ENCODE measurements at places on chromosomes 7 and 10. TPM values are rescaled to one million over a fixed set of nuclear protein-coding genes. Genes with fewer than 3 reads are reported as not detected.

GRCh38 chr10:117074621-117075020, 63.4 kb downstream of the VAX1 start:
- no peak for DNase-seq

DNA sequence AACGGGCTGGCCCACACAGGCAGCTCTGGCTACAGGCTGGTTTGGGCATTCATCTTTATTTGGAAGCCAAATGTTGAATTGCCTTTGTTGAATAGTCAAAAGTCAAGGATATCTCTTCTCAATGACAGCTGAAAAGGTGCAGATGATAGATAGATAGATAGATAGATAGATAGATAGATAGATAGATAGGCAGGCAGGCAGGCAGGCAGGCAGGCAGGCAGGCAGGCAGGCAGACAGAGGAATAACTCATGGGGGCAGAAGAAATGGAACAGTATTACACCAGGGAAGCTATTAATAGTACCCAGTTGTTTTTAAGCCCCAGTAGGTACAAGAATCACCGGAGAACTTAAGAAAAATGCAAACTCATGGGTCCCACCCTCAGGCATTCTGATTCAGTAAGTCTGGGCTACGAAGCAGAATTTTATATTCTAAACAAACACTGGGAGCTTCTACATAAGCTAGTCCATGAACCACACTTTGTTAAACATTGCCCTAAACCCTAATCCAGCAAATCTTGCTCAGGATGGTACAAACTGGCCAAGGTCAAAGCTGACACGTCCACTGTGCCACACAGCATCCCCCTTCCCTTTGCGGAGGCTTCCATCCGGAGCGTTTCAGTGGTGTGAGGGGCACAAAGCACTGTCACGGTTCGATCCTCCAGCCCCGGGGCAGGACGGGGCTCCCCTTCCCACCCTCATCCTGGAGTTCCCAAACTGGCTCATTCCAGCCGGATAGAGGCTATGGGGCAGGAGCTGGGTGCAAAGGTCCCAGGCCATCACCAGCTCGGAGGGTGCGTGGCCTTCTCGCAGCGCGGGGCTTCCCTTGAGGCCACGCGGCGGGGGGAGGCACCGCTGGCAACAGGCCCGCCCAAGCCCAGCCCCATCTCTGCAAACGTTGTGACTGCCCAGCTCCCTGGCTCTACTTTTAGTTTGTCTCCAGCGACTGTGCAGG, 6.7 kb downstream of the PRKAG2 start:
- no peak for DNase-seq

- no peak for DNase-seq
These were observed 608.4 kb upstream of the KCND2 start for GRCh38 chr7:119664601-119665000.

DNA sequence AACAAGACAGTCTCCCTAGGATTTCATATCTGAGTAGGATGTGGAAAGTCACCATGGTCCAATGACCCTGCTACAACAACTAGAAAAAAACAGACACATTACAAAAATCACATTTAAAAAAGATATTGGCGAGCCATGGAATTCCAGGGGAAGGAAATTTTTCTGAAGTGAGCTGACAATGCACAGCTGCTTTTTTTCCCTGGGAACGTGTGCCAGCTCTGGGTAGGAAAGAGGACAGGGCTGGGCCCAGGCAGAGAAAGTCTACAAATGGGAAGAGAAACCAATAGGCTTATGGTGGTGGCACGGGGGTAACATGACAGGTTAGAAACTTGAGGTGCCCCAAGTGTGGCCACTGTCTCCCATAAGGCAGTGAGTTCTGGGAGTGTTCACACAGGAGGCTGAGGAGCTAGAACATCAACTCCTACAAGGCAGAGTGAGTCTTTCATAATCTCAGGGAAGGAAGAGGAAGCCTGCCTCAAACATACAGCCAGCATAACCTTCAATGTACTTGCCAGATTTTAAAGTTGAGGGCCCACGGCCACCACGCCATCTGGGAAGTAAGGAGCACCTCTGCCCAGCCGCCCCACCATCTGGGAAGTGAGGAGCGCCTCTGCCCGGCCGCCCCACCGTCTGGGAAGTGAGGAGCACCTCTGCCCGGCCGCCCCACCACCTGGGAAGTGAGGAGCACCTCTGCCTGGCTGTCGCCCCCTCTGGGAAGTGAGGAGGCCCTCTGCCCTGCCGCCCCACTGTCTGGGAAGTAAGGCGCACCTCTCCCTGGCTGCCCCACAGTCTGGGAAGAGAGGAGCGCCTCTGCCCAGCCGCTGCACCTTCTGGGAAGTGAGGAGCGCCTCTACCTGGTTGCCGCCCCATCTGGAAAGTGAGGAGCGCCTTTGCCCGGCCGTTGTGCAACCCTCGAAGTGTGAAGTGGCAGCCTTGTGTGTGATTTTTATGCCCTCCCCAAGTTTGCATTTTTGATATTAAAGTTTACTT, 5.9 kb downstream of the FBXL13 start:
- DNase-seq: no peak

GRCh38 chr10:35208949-35209613, 82.4 kb downstream of the CREM start:
- no peak for DNase-seq

DNA sequence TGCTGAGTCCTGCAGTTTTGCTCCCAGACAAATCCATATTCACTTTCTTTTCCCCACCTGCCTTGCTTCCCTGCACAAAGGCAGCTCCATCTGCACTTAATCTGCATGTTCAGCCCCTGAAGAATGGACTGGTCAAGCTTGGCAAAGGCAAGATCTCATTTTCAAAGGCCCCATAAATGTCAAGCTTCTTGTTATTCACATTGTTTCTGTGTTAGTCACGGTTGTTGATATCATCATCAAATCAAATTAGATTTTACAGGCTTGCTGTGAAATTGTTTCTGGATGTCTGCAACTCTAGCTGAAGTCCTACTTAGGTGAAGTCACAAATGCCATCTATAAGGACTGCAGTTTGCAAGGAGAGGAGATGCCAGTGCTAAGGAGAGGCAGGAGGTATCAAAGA, 91.0 kb downstream of the GPAM start:
- DNase-seq: no peak

DNA sequence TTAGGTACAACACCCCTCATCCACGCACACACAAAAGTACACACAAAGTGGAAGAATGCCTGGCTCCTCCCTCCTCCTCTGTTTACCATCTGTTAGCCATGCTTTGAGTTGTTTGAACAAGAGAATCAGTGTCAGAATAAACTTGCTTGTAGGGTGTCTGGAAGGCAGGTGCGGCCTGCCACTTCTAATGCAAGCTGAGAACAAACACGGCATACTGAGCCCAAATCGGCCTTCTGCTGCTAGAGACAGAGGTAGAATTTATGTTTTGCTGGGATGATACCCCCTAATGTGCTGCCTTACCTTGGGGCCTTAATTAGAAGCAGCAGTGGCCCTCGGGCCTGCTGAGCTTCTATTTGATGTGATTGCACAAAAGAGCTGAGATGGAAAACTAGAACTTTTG, 24.9 kb upstream of the FAM180A start:
- no peak for DNase-seq

DNA sequence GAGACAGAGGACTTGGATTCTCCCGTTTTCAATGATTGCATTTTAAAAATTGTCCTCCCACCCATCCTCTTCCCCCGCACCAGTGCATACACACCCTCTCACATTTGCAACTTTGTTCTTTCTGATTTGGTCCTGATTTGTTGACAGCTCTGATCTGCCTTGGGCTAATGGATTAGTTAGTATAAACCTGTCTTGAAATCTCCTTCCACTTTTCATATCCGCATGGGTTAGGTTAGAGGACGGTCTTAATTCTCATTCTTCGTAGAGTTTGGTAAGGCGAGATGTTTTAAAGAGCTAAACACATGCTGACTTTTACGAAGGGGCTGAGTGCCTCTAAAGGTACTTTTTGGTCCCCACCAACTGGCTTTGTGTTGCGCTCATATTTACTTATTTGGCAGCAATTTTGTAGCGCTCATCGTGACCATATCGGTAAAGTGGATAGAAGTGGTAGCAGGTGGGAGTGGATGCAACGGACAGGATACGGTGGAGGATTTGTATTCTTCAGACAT, 1.1 kb downstream of the AHR start:
- DNase-seq: peak; percentile 54

- no peak for DNase-seq
These were observed 16.5 kb downstream of the GRIFIN start for GRCh38 chr7:2459674-2460073.

- no peak for DNase-seq
These were observed 47.3 kb downstream of the ITGA8 start for GRCh38 chr10:15672469-15672868.

- no peak for DNase-seq
These were observed 34.6 kb upstream of the TPST1 start for GRCh38 chr7:66170309-66171231.

GRCh38 chr10:74417397-74417796, 266.4 kb downstream of the ADK start:
- no peak for DNase-seq

- no peak for DNase-seq
These were observed 67.1 kb downstream of the WAC start for GRCh38 chr10:28600056-28600455.

DNA sequence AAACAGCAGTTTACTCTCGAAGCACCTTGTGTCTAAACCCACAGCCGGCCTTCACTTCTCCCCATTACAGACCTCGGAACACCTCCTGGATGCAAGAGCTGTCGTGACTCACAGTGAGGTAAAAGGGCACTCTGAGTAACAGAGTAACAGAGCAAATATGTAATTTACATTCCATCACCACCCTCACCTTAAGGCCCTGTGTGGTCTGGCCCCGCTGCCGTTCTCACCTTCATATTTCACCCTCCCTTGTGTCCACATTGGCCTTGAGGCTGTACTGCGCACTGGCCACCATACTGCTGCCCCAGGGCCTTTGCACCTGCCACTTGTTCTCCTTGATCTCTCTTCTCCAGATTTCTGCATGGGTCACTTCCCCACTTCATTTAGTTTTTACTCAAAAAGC, 12.6 kb downstream of the FFAR4 start:
- no peak for DNase-seq

- no peak for DNase-seq
These were observed 11.4 kb downstream of the CYP3A4 start for GRCh38 chr7:99772565-99772964.

DNA sequence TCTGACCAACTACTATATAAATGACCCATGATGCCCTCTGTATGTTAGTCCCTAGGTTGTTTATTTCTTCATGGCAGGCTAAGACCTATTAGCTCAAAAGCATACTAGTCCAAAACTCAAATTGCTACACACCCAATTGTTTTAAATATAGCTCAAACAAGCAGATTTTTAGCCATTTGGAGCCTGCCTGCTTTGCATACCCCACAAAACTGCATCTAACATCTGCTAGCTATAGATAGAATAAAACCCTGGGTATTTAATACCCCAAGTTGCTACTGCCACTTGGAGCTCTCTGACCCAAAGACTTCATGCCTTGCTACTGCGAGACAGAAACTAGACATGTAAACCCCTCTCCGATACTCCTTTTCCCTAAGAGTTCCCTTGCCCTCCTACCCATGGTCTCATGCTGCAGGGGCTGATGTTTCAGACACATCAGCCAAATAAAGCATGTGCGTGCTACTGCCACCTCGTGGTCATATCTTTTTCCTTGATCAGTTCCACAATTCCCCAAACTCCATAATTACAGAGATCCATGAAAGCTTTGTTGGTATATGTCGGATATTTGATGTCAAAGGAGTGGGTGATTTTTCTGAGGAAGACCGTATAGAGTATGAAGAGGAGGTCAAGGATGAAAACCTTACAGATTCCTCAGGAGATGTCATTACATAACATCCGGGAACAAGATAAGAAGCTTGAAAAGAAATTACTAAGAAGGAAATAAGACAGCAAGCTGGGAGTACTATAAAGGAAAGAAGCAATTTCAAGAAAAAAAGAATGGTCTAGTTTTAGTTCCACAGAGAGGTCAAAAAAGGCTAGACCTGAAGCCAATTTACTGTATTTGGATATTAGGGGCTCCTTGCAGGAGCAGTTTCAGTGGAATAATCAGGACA, 386.6 kb downstream of the SH2D4B start:
- DNase-seq: no peak

GRCh38 chr10:97171001-97171400, 14.8 kb downstream of the SLIT1 start:
- DNase-seq: no peak

The OR13A1 gene
- total RNA-seq: not detected

The STEAP1B gene
- not detected for total RNA-seq

The C10orf105 gene
- 0.33 TPM for total RNA-seq

The FAM237B gene
- total RNA-seq: not detected

The PLAU gene
- not detected for total RNA-seq

The POM121L12 gene
- not detected for total RNA-seq

The CARD11 gene
- total RNA-seq: 117 TPM

The TAC1 gene
- total RNA-seq: not detected

The NPFFR1 gene
- not detected for total RNA-seq

The PKD2L1 gene
- total RNA-seq: 0.14 TPM

The CCT6A gene
- 36.3 TPM for total RNA-seq

The LRIT1 gene
- not detected for total RNA-seq

The IFIT5 gene
- total RNA-seq: 15.0 TPM

The ZNF25 gene
- total RNA-seq: 3.7 TPM

The EFCAB10 gene
- total RNA-seq: not detected
